SW480 (cell line): ENCODE measurements at places on chromosomes 4 and X.

DNA sequence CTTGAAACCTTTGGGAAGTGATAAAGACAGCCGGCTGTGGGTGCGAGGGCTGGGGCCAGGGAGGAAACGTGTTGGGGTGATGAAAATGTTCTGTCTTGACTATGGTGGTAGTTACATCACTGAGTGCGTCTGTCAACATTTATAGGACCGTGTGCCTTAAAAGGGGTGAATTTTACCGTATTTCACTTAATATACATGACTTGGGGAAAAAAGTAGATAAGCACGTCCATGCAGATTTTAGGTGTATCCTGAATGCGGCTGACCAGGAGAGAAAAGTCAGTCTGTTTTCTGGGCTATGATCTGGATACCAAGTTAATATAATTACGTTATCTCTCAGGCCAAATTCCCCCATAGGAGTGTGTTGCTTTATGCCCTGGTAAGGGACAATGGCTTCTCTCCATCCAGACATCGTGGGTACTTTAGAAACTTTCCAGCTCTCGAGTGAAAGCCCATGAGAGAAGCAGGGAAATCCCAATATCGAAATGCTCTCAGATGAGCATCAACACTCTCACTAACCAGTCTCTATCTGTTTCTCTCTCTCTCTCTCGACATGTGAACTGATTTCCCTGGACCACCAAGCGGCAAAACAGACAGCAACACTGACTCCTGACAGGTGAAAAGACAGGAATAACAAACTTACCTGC lies 71.5 kb downstream of the IRF2 start:
- DNase-seq, result no peak

GRCh38 chr4:153426207-153426885 lies 39.8 kb upstream of the TMEM131L start:
- no peak for DNase-seq

DNA sequence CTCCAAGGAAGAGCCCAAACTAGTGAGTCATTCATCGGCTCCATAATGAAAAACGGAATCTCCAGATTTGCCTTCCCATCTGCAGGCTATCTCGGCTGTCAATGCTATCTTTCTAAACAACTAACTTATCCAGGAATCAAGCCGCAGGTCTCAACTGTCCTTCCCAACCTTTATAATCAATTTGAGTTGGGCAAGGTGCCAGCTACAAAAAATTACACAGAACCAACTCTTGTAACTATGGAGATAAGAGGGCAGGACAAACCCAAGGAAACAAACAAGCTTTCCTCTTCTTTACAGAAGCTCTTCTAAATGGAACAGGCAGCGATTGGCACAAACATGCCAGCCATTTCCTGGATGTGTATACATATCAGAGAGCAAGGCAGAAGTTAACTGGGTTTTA lies 61.2 kb upstream of the RAI2 start:
- DNase-seq, result no peak

GRCh38 chr4:141180991-141181761 lies 39.5 kb upstream of the ZNF330 start:
- DNase-seq, result no peak

- DNase-seq, result no peak
Measured at GRCh38 chr4:1983846-1984405, 24.8 kb downstream of the NELFA start.

DNA sequence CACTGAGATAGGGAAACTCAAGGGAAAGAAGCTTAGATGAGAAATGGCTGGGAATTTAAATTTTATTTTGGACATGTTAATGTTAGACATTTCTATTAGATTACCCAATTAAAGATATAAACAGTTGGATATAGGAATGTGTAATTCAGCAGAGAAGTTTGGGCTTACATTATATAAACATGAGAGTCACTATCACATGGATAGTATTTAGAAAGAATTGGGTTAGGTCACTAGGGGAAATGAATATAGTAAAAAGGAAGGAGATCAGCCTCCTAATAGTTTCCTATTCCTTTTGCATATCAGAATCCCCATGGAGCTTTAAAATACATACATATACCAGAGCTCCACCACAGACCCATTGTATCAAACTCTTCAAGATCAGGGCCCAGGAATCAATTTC lies 19.6 kb upstream of the CXCL5 start:
- DNase-seq, result no peak

- no peak for DNase-seq
Measured at GRCh38 chr4:77188498-77189220, 31.7 kb downstream of the CCNG2 start.
